ENCODE measurements at places on chromosomes 5 and 9.

DNA sequence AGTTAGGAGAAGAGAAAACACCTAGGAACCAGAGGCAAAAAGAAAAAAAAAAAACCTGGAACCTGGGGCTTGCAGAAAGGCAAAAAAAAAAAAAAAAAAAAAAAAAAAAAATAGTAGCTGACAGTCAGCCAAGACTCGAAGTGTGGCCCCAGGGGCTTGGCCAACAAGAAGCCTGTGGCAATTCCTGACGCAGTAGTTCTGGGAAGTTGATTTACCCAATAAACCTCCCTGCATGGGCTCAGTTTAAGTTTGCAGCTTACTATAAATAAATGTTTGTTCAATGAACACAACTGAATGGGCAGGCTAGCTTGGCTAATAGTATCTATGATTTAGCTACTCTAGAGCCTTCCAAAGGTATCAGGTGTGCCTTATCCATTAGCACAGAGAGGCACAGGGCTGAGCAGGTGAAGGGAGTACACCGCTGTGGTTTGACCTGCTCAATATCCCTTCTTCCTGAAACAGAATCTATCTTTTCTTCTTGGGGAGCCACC is 21.3 kb upstream of the GLRX start:
- no peak for DNase-seq

DNA sequence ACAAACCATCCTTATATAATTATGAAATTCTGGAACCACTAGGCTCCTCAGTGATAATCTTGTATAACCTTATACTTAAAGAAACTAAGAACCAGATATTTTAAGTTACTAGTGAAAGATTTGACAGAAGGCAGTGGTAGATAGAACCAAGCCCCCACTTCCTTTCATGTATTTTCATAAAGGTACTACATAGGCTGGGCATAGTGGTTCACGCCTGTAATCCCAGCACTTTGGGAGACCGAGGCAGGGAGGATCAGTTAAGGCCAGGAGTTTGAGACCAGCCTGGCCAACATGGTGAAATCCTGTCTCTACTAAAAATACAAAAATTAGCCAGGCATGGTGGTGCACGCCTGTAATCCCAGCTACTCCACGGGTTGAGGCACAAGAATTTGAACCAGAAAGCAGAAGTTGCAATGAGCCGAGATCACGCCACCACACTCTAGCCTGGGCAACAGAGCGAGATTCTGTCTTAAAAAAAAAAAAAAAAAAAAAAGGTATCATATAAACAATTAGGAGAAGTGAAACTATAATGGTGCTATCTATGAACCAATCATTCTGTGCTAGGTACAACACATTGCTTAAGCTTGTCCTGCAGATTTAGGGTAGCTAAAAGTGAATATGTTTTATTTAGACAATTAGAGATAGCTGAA is 27.9 kb upstream of the DTWD2 start:
- DNase-seq: no peak

GRCh38 chr5:96823900-96824380 is 16.2 kb upstream of the ERAP1 start:
- DNase-seq: no peak

GRCh38 chr9:93217706-93218105 is 33.8 kb downstream of the WNK2 start:
- no peak for DNase-seq

- no peak for DNase-seq
Measured at GRCh38 chr5:172171118-172171517, 16.9 kb downstream of the STK10 start.

- DNase-seq: no peak
Measured at GRCh38 chr5:1060535-1060981, 51.3 kb downstream of the SLC12A7 start.
